MCF 10A (cell line): ENCODE measurements at places on chromosomes 16 and 17.

GRCh38 chr17:48626245-48627117 lies at the start of gene HOXB9:
HOXB9 (minus strand) TSS chr17:48626358; CDS start chr17:48626269, 89 bp downstream.
- DNase-seq, result peak; percentile 11

DNA sequence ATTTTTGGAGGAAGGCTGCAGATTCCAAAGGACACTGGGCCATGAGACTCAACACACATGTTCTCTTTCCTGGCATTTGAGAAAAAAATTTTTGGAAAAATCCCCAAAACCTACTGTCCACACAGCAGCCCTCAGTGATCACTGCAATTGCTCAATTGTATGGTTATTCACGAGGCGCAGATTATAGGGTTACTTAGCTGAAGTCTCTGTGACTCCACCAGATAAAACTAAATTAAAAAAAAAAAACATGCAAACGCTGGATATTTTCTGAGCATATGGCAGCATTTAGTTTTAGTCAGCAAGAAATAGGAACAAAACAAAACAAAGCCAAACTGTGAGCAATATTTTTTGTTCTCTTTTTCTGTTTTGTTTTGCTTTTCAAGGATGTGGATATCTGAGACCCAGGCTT lies 83.8 kb upstream of the FAM20A start:
- DNase-seq, result no peak

DNA sequence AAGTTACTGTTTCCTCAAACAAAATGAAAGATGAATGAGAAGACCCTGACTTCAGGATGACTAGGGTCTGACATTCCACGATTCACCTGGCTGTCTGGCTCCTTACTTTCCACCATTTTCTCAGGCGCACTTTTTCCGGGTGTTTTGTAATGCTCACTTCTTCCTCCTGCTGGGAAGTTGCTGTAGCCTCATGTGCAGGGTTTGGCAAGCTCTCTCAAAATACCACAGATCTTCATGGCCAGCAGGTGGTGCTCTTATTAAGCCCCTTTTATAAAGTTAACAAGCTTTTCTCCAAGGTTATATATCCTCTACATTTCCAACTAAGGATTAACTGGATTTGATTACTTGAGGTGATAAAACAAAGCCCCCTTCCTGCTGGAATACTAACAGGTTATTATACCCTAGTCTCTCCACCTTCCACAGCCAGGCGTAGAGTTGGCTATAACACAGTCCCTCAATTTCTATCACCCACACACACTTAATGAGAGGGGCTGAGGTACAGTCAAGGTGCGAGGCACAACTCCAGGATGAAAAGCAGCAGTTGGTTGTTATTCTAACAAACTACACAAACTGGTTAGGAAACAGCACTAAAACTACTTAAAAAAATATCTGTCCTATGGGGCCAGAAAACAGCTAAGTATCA lies 45.4 kb downstream of the STH start:
- peak; percentile 86 for DNase-seq

- no peak for DNase-seq
Measured at GRCh38 chr16:86075839-86076440, 177.0 kb downstream of the IRF8 start.

DNA sequence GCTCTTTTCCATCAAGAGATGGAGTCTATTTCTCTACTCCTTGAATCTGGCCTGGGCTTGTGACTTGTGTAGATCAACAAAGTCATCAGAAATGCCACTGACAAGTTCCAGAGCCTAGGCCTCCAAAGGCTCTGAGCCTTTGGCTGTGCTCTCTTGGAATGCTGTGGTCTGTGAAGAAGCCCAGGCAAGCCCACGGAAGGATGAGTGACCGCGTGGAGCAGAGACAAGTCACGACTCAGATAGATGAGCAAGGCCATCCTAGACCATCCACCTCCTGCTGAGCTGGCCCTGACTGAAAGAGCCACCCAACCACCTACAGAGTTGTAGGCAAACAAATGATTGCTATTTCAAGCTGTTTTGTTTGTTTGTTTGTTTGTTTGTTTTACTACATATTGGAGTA lies 11.6 kb upstream of the ICAM2 start:
- no peak for DNase-seq

DNA sequence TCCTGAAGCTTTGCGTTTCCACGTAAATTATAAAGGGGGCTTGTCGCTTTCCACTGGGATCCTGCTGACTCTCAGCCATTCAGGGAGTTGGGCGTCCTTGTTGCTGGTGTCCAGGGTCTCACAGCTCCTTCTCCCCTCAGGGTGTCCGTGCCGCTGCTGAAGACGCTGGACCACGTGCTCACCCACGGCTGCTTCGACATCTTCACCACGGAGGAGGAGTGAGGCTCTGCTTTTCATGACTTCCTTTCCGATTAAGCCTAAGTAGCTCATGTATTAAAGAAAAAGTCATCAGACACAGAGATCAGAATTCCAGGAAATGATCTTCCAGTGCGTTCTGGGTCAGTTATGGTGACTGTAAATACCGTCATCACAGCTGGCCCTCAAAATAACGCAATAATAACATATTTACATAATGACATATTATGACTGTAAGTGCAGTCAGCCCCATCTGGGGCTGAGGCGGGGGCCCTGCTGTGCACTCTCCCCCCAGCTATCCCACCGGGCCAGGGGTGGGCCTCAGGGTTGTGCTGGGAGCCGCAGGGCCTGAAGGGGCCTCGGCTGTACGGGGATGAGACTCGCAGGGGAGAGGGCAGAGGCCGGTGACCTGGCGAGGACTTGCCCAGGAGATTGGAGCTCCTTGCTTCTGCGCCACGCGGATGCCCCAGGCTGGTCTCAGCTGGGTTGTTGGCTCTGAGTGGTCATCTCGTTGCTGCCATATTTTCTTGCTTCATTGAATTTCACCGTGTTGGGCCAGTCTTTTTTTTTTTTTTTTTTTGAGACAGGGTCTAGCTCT lies 92.9 kb upstream of the ZNF750 start:
- no peak for DNase-seq

DNA sequence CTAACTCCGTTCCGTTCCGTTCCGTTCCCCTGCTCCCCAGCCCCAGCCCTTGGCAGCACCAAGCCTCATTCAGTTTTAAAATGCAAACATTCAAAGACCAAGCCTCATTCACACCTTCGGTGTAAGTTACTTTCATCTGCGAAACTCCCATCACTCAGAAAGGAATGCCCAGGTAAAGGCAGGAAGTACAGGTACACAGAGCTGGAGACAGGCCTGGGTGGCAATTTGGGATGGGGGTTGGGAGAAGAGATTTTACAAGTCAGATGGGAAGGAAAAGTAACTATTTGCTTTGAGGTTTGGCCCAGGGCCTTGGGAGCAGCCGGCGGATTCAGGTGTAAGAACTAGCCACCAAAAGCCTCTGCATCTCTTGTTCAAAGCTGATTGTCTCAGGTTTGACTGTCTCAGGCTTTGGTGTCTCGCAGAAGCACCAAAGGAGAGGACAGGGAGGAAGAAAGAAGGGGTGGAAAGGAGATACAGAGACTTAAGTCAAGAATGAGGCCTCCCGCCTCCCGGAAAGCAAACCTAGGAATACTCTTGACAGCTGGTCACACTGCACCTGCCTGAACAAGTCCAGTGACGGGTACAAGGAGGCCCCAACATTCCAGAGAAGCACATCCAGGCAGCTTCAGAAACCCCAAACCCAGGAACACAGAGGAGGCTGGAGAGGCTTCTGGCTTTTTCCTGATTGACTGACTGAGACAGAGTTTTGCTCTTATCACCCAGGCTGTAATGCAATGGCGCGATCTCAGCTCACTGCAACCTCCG lies 54.7 kb downstream of the NXN start:
- peak; percentile 82 for DNase-seq

DNA sequence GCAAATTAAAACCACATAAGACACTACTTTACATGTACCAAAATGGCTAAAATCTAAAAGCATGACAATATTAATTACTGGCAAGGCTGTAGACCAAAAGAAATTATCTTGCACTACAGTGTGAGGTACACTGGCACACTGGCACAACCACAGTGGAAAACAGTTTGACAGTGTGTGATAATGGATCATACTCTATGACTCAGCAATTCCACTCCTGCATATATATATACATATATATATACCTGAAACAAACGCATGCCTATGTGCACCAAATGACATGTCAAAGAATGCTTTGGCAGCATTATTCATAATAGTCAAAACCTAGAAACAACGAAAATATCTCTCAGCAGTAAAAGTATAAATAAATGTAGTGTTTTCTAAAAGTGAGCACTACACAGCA lies 4.6 kb upstream of the DYNLRB2 start:
- no peak for DNase-seq

DNA sequence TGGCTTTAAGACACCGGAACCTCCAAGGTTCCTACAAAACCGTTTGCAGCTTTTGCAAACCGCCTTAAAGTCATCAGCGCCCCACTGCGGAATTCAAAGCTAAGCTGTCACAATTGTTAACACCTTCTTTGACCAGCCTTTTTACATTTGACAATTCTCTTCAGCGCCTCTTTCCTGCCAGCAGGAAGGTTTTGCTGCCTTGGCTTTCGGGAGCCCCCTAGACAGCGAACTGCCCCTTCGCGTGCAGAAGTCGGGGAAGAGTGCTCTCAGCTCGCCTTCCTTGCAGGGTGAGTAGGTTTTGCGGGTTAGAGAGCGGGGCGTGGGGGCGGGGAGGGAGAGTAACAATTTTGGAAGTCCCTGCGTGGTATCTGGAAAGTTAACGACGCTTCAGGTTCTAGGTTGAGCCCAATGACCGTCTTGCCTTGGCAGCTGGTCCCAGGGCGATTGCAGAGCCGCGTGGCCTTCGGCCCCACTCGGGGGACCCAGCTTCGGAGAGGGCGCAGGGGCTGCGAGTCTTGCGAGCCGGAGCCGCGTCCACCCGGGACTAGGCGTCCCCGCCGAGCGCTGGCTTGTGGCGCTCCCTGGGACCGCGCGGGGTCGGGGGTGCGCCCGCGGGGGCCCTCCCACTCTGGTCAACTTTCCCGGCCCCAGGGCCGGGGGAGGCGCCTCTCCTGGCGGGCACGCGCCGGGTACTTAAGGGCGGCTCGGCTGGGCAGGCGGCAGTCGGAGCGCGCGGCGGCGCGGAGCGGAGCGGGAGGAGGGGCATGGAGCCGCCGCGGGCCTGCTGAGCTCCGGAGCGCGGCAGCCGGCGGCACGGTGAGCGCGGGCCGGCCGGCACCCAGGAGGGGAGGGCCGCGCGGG lies at the start of gene HAS3:
Gene HAS3, plus strand, starts transcription at position 153 of the 861 bp plus-strand sequence. CDS start 3,743 bp downstream, outside the sequence.
- peak; percentile 81 for DNase-seq

GRCh38 chr17:8056232-8056975 lies 17.5 kb downstream of the ALOX15B start:
- DNase-seq, result peak; percentile 75

DNA sequence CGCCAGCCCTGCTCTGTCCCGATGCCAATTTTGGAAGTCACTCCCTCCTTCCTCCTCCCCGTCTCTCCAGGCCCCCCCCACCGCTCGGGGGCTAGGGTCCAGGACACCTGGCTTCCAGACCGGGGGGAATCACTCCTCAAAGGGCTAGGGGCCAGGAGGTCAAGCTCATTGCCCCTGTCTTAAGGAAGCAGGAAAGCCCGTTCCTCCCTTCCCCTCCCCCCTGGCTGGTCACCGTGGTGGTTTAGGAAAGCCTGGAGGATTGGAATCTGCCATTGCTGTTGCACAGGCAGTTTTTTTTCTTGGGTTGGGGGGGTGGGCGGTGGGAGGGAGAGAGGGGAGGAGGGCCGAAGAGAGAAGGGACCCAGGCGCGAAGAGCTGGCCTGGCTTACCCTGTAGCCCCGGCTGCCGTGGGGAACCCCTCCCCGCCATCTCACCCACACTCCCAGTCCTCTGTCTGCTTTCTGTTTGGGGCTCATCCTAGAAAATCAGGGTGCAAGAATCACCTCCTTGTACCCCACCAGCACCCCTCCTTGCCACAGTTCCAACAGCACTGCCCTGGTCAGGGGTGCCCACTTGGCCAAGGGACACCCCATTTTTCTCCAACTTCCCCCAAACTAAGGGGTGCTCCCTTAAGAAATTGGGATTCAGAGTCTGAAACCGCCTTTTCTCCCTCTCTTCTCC lies 2.9 kb upstream of the BCL6B start:
- DNase-seq, result peak; percentile 56

- no peak for DNase-seq
Measured at GRCh38 chr17:14152721-14153120, 83.4 kb downstream of the COX10 start.

DNA sequence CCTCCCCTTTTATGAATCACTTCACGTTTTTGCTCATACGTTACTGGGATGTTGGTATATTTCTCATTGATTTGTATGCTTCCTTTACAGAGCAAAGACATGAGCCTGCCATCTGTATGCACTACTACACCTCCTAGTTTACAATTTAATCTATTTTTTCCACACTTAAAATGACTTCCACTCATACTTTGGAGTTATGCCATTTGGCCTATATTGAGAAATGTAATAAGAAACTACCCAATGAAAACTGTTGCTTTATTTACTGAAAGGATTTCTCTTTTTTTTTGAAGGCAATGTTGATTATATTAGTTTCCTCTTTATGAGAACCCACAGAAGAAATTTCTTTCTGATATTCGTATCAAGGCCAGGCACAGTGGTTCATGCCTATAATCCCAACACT lies 43.1 kb downstream of the DUSP14 start:
- no peak for DNase-seq

DNA sequence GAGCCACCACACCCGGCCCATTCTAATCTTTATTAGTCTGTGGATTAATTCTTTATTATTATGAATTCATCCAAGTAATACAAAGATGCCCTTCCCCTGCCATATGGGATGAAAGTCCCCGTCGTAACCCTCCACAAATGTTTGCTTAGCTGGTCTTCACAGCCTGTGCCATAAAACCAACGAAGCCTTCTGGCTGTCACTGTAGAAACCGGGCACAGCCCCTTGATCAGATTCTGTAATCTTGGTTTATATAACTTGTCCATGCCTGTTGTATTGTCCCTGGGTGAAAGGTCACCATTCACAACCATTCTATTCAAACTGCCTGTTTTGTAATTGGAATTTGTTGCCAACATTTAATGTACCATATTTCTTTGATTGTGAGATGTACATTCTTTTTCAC lies 66.5 kb downstream of the ATP2C2 start:
- DNase-seq, result no peak

GRCh38 chr17:3923466-3924190 lies 7.4 kb upstream of the P2RX1 start:
- DNase-seq, result no peak

- DNase-seq, result no peak
Measured at GRCh38 chr17:1010086-1010450, 13.1 kb downstream of the TIMM22 start.

- no peak for DNase-seq
Measured at GRCh38 chr16:89080196-89080853, 13.3 kb upstream of the ACSF3 start.

- no peak for DNase-seq
Measured at GRCh38 chr17:82468692-82469091, 10.2 kb downstream of the NARF start.

- DNase-seq, result no peak
Measured at GRCh38 chr17:304461-304860, 48.1 kb downstream of the RPH3AL start.

GRCh38 chr17:81241648-81242420 lies 2.7 kb downstream of the NDUFAF8 start:
- peak; percentile 50 for DNase-seq
